ENCODE measurements at places on chromosomes 3 and 15. TPM values are rescaled to one million over a fixed set of nuclear protein-coding genes. Genes with fewer than 3 reads are reported as not detected.
A peak's percentile ranks its signal among the peaks of the same experiment; 100 is the strongest.

ZDHHC23 gene
- total RNA-seq: 0.28 TPM

GRCh38 chr15:71844916-71845315 lies 34.6 kb downstream of the NR2E3 start:
- DNase-seq: no peak

GRCh38 chr3:139318431-139318816 lies 25.4 kb upstream of the MRPS22 start:
- no peak for DNase-seq

- DNase-seq: no peak
Measured at GRCh38 chr3:172524611-172525010, 1.4 kb upstream of the TNFSF10 start.

GPR87 gene
- total RNA-seq: not detected

DNA sequence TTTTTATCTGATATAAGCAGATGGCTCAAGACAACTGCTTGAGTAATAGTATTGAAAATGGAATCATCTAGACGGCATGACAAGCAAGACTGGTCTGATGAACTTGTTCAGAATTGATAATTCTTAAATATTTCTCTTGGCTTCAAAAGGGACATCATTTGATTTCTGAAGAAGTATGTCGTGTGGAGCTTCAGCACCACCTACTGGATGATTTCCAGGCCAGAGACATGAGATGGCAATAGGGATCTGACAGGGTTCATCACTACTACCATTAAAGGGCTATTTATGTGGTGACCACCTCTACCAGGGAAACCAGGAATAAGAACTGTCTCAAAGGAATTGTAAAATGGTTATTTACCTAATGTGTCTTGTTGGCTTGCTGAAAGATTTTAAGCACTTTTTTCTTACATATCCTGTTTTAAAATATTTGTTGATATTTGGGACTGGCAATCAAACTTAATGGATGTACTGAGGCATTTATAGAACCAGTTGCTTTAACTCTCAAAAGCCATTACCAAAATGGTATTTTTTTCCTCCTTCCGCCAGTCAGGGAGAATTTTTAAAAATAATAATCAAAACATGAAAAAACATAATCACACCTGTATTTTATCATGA lies 99.5 kb upstream of the FAM98B start:
- peak; percentile 55 for DNase-seq

DNA sequence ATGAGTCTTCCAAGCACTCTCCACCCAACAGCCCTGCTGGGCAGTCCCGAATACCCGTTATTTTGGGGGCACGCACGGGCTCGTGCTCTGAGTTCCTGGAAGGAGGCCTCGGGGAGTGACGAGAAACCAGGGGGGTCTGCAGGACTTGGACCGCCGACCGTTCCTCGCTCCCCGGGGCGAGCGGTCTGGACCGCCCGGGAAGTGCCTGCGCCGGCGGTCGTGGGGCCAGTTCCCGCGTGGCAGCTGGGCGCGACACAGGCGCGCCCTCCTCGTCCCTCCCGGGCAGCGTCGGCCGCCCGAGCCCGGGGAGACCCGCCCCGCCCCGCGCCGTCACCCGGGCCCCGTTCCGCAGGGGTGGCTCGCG lies 387 bp downstream of the GNB4 start:
- peak; percentile 7 for DNase-seq

STAC gene
- total RNA-seq: 0.93 TPM

DNA sequence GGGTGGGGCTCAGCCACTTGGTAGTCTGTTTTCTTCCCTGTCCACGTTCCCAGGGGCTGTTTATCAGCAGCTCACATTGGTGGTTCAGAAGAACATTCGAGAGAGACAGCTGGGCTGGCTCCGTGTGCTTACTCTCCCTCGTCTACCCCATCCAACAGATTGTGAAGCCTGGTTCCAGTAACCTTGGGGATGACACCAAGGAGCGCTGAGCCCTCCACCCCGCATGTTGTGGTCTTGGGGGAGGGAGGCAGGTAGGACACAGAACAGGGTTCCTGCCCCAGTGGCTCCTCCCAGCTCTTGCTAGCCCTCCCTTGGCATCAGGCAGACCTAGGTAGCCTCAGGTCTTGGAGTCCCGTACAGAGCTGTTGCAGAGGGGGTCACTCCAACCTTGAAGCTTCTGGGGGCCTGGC lies 33.1 kb downstream of the KLF13 start:
- DNase-seq: no peak

UACA gene
- total RNA-seq: 37.8 TPM

STRA6 gene
- 146 TPM for total RNA-seq

GRCh38 chr3:193317682-193318300 lies 60.8 kb downstream of the ATP13A5 start:
- no peak for DNase-seq

MINDY4B gene
- not detected for total RNA-seq

DNA sequence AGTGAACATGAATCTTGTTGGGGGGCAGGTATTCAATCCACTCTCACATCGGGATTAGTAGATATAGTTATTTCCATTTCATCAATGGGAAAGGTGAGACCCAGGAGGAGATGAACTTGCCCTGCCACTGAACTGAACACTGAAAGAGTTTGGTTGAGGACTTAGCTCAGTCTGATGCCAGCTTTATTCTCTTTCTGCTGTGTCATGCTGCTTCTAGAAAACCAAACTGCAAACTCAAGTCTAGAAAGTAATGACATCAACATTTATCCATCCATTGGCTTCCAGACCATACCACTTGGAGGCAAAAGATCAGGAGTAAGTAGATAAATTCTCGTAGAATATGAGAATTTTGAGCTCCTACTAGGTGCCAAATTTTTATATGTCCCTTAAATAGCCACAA lies 288.0 kb upstream of the CTNNB1 start:
- DNase-seq: no peak

DNA sequence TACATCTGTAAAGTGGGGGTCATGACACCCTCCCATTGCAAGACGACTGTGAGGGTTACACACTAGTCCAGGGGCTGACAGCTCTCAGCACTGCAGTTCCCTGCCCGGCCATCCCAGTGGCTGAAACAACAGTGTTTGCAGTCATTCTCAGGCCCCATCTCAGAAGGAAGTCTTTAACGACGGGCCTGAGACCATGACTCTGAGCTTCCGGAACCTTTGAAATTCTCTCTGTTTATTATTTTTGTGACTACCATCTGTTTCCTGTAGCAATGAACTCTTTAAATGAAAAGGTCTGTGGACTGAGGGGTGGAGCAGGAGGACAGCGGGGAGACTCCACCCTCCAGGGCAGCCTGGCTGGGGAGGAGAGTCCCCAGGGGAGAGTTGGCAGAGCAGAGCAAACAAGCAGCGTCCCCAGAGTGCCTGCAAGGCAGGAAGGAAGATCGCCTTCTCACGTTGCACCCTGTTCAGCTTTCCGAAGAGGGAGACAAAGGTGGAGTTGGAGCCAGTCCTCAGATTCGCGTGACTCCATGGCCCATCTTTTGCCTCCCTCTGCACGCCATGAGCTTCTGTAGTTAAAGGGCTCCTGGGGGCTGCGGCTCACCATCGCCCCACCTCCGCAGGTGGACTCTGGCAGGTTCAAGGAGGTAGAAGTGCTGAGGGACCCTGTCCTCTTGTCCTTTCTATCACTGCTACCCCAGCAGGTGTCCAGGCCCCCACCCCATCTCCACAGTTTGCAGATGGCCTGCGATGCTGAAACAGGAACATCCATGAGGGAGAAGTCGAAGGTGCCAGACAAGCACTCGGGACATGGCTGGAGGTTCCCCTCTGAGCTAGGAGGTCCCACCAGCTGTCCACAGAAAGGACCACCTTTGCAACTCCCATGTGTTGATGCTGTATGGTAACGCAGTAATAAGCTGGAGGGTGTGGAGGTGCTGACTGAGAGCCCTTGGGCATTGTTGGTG lies 525.8 kb upstream of the PROK2 start:
- DNase-seq: no peak

GRCh38 chr3:64773137-64773536 lies 85.3 kb upstream of the ADAMTS9 start:
- no peak for DNase-seq

GOLGA6B gene
- total RNA-seq: not detected

FBXW12 gene
- 0.44 TPM for total RNA-seq

CYP19A1 gene
- total RNA-seq: not detected

- DNase-seq: no peak
Measured at GRCh38 chr3:130841357-130841756, 52.5 kb upstream of the ATP2C1 start.

DNA sequence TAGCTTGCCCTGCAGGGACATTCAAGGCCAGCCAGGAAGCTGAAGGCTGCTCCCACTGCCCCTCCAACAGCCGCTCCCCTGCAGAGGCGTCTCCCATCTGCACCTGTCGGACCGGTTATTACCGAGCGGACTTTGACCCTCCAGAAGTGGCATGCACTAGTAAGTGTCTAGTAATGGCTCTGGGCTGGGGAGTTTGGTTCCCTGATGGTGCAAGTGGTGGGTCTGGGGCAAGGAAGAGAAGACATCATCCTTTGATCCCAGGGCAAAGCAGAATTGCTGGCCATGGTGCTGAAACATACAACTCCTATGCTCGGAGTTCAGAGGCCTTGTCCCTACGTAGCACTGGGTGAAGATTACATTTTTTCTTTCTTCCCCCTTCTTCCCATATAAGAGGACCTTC lies 311.4 kb downstream of the EPHB1 start:
- peak; percentile 58 for DNase-seq

DNA sequence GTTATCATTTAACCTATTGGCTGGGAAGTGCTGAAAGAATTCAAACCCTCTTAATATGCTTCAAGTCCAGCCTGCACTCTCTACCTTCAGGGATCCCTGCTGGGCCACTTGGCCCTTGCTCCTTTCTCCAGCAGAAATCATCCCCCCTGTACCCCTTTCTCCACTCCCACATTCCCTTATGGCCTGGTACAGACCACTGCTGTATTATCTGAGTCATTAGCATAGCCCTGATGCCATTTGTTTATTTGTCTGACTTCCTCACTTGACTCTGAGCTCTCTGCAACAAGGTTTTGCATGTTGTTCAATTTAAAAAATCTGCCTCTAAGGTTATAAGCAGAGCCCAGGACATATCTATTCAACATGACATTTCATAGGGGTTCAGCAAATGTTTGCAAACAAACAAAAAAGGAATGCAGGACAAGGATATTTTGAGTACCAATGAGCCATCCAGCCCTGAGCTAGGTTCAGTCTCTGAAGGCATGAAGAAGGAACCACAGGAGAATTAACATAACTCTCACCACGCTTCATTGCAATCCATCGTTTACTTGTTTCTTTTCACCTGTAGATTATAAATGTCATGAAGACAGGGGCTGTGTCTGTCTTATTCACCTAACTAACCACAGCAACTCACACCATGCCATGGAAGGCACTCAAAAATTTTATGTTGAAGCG lies 26.6 kb upstream of the HES1 start:
- DNase-seq: no peak

CD86 gene
- total RNA-seq: not detected

- DNase-seq: no peak
Measured at GRCh38 chr15:78414621-78415250, 23.3 kb upstream of the IREB2 start.

IFRD2 gene
- 69.2 TPM for total RNA-seq

SERPINI1 gene
- 1.0 TPM for total RNA-seq

AADACL2 gene
- total RNA-seq: not detected

DNA sequence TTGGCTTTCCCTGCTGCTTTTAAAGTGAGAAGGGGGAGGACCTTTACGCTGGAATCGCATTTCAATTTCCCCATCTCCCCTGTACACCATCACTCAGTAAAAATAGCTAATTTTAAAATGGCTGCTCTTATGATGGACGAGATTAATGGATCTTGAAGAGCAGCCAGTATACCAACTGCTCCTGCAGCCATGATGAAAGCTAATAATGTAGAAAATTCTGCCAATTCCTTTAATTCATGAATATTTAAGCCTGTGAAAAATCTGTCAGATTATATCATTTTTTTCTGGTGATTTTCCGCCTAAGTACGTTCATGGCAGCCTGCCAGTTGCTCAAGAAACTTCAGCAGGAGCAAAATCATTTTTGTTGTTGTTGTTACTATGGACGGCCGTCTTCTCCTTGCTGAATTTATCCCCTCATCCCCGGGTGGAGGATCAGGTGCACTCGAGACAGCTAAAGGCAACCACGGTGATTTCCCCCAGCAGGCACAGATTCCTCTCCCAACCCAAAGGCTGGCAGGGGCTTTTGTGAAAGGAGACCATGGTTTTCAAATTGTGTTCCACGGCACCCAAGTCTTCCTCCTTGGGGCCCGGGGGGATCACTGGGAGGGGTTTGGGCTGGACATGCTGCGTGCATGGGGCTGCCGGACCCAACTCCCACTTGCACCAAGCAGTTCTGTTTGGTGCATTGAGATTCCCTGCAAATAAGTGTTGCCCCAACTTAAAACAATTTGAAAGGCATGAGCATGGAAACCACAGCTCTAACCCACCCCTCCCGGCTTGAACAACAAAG lies 289.6 kb downstream of the UACA start:
- no peak for DNase-seq

- no peak for DNase-seq
Measured at GRCh38 chr15:35260941-35261340, 175.8 kb upstream of the NANOGP8 start.

DNA sequence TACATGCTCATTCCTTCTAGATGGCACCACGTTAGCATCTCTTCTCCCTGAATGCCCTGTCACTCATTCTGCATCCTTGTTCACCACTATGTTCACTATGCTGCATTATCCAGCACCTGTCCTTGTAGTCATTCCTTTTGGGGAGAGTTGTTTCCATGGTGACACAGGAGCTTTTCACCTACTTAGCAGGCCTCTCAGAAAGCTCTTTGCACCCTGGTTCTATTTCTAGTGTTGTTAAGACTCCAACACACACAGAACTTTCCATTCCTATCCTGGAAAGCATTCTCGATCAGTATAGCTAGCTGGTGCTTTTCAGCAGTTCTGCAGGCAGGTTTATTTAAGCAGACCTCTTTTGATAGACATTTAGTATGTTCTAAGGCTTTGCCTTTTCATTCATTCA lies 6.7 kb upstream of the RPL14 start:
- DNase-seq: no peak

TRPM1 gene
- not detected for total RNA-seq

LYZL4 gene
- total RNA-seq: not detected

DNA sequence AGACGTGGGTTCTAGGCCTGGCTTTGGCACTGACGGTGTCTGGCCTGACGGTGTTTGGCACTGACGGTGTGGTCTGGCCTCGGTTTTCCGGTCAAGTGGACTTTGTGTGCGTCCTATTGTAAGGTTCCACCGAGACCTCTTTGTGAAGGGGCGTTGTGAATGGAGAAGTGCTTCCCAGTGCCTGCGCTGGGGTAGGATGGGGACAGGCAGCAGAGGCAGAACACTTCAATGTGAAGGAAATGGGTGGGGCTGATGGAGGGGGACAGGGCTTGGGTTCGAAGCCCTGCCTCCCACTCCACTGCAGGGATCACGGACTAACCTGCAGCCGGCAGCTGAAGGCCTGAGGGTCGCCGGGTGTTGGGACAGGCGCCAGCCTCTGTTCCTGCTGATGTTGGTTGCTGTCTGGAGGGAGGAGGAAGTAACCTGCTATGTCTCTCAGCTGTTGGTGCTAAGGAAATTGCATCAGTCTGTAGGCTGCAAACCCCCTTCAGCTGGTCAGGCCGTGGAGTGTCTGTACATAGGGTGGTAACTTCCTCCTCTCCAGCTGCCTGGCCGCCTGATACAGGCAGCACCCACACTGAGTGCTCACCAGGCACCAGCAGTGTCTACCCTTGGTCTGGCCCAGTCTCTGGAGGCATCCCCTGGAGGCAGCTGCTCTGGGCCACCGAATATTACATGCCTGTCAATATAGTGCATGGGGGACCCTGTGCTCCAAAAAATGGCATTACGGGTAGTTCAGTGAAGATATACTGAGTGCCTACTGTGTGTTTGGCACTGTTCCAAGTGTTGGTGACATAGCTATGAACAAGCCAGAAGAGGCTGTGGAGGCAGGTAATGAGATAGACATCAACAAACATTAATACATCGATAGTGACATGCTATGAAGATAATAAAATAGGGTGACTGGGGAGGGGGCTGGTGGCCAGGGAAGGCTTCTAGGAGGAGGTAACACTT lies 1.1 kb downstream of the TM6SF1 start:
- no peak for DNase-seq

Measured in neural crest cell (in vitro differentiated cells).